ENCODE measurements at places on chromosomes 2 and 18. TPM values are rescaled to one million over a fixed set of nuclear protein-coding genes. Genes with fewer than 3 reads are reported as not detected.
A peak's percentile ranks its signal among the peaks of the same experiment; 100 is the strongest.

DNA sequence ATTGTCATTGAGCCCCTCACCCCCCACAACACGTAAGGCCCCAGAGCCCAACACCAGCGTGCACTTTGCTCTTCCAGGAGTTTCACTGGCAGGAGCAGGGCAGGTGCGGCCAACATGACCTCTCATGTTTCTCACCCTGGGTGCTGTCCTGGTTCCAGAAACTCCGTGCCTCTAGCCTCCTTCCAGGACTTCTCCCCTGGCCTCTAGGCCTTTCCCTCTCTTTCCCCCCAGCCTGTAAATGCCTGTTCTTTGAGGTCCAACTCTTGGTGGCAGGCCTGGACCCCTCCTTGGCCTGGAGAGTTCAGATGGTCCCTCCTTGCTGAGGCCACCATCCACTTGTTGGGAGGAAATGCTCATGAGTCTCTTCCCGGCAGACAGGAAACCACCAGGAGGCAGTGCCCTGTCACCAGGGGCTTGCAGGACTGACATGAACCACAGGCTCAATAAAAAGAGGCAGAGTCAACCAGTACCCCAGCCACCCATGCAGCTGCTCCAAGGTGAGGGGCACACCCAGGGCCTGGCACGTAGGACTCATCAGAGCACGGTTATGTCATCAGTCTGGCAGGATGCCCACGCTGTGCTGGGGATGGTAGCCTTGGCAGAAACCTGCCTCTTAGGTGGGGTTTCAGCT, 1.5 kb downstream of the MALL start:
- peak; percentile 95 for DNase-seq

DNA sequence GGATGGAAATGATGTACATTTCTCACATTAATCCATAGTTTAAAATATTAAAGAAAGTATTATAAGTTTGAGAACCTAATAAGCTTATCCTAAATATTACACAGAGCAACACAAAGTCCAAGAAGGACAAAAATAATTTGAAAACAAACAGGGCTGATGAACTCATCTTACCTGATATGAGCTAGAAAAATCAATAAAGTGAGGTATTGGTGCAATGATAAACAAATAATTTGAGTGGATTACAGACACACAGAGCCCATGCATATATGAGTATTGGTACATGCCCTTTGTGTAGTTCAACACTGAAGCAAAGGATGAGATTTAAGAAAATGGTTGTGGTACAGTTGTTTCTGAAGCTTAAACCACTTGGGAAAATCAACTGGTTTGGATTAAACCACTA, 1139.0 kb downstream of the SUCLG1 start:
- no peak for DNase-seq

DNA sequence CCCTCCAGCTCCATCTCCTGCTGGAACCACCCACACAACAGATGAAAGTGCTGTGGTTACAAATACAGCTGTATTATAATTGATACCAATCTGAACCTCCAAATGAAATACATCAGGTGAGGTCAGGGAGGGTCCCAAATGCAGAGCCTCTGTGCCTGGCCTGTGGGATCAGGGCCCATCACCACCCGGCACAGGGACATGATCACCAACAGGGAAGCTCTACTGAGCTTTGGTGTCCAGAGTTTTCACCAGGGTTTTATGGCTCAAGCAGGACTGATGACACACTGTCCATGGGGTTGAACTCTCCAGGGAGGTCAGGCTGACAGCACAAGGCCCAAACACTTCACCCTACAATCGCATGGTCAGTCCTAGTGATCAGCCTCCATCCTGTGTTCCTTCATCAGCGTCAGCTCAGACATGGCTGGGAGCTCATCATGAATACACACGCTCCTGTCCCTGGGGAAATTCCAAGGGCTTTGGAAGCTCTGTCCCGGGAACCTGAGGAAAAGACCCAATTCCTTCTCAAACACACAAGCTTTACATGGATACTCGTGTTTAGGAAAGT, 3.9 kb upstream of the PXDN start:
- DNase-seq: no peak

- peak; percentile 55 for DNase-seq
These were observed 963 bp downstream of the INPP1 start for GRCh38 chr2:190344276-190344827.

SERPINB3 gene
- 5.6 TPM for total RNA-seq

- DNase-seq: peak; percentile 11
These were observed 172.0 kb downstream of the MIB1 start for GRCh38 chr18:21912339-21913239.

GRCh38 chr2:127208313-127208712, 11.8 kb downstream of the CYP27C1 start:
- peak; percentile 39 for DNase-seq

GRCh38 chr2:70471129-70471528, 82.5 kb downstream of the TGFA start:
- peak; percentile 16 for DNase-seq

DNA sequence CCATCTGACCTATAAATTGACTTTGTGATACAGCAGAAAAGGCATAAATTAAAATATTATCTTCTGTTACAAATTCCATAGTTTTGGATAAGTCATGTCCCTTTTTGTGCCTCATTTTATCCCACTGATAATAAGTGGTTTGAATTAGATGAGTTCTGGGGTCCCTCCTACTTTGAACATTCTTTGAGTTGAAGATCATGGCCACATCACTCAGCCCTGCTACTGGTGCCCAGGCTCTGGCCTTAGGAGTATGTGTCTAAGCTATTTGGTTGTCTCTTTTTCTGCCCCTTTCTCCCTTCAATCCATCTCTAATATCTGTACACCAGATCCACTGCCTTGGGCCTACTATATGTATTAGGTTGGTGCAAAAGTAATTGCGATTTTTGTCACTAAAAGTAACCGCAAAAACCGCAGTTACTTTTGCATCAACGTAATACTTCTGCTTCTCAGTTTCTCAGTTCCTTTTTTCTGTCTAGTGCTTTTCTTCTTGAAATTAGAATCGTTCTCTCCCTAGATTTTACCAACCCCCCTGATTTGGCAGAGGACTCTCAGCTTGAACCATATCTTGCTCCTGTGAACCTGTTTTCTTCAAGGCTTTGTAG, 362.5 kb upstream of the TNP1 start:
- no peak for DNase-seq

CPS1 gene
- 17.9 TPM for total RNA-seq

LYPD6B gene
- 1.9 TPM for total RNA-seq

RPRM gene
- 1.4 TPM for total RNA-seq
